Inflammatory macrophage (primary cell): ENCODE measurements at places on chromosomes 12 and 14.
A peak's percentile ranks its signal among the peaks of the same experiment; 100 is the strongest.

- DNase-seq, result no peak
These were observed 103.7 kb upstream of the PDE3A start for GRCh38 chr12:20264608-20265114.

DNA sequence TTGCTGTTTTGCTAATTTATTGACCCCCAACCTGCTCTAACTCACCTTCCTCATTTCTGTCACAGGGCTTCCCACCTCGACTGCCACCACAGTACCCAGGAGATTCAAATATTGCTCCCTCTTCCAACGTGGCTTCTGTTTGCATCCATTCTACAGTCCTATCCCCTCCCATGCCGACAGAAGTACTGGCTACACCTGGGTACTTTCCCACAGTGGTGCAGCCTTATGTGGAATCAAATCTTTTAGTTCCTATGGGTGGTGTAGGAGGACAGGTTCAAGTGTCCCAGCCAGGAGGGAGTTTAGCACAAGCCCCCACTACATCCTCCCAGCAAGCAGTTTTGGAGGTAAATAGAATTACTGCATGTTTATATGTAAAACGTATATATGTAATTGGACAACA, 68.8 kb downstream of the RAD52 start:
- no peak for DNase-seq

DNA sequence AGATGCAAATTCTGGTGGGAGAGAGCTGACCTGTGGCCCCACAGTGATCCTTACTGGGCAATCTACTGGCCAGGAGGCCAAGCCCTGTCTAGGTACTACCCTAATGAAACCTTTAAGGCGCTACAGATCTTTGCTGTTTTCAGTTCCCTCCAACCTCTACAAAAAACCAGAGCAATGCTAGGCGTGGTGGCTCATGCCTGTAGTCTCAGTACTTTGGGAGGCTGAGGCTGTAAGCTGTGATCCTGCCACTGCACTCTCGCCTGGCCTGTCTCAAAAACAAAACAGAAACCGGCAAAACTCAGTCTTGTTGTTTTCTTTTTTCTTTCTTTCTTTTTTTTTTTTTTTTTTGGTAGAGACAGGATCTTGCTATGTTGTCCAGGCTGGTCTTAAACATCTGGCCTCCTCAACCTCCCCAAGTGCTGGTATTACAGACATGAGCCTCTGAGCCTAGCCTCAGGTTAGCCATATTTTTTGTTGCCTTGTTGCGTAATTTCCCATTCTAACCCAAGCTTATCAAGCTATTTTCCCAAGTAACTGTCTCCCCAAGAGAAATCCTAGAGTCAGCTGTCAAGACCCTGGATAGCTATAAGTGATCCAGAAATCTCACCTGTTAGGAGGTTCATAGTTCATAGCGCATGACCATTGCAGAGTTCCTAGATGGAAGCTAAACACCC, 2.8 kb downstream of the ETFBKMT start:
- DNase-seq, result no peak

DNA sequence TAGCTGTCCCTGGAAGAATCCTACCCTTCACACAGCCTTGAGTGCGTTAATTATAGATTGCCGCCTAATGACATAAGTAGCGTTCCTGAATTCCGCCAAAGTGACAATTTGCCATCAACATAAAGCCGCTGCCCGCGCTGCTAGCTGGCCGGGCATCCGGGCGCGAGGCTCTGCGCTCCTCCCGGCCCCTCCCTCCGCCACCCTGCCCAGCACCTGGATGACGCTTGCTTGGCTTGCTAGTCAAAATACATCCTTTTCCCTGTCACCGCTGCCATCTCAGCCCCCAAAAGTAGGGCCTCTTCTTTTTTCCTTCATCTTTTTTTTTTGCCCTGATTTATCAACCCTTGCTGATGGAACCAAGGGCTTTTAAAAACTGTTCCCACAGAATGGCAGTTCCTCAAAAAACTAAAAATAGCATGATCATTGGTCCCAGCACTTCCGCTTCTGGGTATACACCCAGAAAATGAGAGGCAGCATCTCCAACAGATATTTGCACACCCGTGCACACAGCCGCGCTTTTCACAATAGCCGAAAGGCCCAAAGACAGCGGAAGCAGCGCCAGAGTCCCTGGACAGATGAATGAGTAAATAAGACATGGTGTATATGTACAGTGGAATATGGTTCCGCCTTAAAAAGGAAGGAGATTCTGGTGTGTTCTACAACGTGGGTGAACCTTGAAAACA, 235.2 kb downstream of the BCL11B start:
- DNase-seq, result peak; percentile 91

DNA sequence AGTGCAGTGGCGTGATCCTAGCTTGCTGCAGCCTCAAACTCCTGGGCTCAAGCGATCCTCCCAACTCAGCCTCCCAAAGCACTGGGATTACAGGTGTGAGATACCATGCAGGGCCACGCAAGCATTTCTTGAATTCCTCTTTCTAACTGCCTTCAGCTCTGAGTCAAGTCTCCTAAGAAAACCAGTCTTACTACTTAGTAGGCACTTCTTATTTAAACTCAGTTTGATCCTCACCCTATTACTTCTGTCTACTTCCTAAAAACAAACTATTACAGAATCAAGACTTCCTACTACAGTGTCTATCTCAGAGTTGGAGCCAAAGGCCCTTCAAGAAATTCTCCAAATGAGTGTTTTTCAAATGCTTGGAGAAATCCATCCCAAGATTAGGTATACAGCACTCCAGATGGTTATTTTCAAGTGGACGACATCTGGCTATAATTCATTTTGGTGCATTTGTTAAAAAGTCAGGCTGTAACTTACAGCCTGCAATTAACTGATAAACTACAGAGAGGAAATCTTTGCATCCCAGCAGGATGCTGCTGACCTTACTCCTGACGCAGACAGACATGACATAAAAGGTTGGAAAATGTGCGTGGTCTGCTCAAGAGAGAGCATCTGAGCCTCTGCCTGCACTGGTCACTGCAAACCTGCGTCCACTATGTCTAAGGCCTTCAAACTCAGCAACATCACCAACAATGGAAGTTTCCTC, 34.7 kb downstream of the SSH1 start:
- peak; percentile 75 for DNase-seq

- peak; percentile 3 for DNase-seq
These were observed 48.5 kb upstream of the ARHGAP5 start for GRCh38 chr14:32028599-32028998.

GRCh38 chr14:95335071-95335470, 15.4 kb upstream of the CLMN start:
- DNase-seq, result no peak

- DNase-seq, result peak; percentile 38
These were observed 454.2 kb downstream of the AEBP2 start for GRCh38 chr12:19893514-19893913.

- no peak for DNase-seq
These were observed 4.8 kb downstream of the TNFAIP2 start for GRCh38 chr14:103127861-103128598.

GRCh38 chr14:85254711-85255110, 275.2 kb upstream of the FLRT2 start:
- no peak for DNase-seq

DNA sequence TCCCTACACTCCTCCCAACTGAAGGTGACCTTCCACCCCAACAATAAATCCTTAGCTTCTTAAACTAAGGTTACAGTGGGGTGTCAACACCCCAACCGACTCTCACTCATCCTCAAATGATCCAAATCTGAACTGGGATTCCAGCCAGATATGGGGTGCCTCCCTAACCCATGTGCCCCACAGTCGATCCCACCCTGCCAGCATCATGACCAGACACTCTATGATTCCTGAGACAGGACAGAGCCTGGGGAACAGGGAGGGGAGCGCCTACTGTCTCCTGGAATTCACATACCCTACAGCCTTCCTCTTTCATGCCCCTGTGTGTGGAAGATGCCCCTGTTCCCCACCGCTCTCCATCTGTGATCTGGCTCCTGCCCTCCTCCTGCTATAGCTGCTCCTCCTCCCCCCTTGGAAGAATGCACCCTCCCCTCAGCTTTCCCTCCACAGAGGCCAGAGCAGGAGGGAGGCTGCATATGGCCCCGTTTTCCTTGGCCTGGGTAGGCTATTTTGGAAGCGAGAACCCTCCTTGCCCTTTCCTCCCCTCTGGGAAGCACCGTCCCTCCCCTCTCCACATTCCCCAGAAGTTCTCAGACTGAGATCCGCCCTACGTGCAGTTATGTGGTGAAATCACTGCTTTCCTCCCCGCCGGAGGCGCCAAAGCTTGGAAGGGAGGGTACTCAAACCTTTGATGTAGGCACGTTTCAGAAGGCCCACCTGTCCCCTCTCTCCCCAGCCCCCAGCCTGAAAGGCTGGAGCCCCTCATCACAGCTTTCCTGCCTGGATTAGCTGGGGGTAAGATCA, 48.0 kb downstream of the SMUG1 start:
- no peak for DNase-seq

DNA sequence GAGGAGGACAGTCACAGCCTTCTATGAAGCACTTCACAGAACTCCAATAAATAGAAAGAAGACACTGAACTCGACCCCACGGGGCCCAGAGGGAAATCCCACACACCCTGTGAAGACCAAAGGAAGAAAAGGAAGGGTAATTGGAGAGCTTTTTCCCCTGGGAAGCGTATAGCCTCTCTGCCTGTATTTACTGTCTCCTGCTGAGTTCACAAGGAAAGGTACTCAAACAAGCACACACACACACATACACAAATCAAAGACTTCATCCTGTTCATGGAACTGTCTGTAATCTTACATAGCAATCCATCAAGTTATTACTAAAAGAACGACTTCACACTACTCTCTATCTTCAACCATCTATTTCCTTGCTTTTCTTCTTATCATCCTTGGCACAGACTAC, 15.3 kb downstream of the FOXN3 start:
- no peak for DNase-seq

DNA sequence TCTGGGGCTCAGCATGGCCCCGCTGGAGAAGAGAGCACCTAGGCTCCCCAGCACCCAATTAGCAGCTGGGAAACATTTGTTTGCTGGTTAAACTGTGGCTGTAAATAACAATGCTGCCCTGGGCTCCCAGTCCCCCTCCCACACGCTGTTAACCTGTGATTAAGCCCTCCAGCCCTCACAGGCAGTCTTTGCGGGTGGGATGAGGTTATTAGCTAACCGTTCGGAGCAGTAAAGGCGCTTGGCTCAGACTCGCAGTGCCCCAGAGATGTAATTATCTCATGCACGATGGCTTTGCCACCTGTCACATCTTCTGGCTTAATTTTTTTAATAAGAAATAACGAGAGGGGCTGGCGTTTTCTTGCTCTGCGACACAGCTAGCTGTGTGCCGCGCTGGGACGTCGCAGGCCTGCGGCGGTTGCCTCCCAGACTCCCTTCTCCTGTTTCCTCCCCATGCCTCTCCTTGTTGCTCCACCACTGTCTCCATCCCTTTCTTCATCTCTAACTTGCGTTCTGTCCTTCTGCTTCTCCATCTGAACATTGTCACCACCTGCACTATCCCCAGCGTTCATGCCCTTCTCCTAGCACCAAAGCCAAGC, 239.2 kb upstream of the FKBP4 start:
- no peak for DNase-seq

- no peak for DNase-seq
These were observed 862.2 kb downstream of the RPS29 start for GRCh38 chr14:48723841-48724495.

GRCh38 chr14:23827100-23827892, 126.3 kb upstream of the DHRS4 start:
- DNase-seq, result peak; percentile 47

DNA sequence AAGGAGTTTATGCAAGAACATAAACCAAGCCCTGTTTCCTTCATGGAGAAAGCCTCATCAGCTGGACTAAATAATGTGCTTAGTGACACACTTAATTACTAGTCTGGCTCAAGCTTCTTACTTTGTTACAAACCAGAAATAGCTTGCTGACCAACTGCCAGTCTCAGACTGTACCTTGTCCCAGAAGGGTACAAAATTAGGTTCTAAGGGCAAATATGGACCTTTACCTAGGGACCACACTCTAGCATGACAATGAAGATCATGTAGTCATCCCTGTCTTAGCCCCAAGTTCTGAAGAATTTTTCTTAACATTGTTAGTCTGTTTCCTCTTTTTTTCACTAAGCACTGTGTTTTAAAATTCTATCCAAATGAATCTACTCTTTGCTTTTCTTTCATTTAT, 2.2 kb downstream of the AMN1 start:
- no peak for DNase-seq

GRCh38 chr14:96583569-96584041, 81.4 kb downstream of the PAPOLA start:
- no peak for DNase-seq

DNA sequence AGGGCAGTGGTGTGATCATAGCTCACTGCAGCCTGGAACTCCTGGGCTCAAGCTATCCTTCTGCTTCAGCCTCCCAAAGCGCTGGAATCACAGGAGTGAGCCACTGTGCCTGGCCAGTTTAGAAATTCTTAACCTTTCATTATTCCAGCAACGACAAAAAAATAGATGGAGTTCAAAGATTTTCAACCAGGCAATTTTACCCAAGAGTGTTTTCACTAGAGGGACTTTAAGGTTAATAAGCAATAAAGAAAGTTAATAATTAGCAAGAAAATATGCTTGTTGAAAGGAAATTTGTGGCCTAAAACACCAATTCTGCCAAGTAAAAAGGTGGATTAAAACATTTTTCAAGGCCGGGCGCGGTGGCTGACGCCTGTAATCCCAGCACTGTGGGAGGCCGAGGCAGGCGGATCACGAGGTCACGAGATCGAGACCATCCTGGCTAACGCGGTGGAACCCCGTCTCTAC, 14.8 kb downstream of the CDKL1 start:
- no peak for DNase-seq

DNA sequence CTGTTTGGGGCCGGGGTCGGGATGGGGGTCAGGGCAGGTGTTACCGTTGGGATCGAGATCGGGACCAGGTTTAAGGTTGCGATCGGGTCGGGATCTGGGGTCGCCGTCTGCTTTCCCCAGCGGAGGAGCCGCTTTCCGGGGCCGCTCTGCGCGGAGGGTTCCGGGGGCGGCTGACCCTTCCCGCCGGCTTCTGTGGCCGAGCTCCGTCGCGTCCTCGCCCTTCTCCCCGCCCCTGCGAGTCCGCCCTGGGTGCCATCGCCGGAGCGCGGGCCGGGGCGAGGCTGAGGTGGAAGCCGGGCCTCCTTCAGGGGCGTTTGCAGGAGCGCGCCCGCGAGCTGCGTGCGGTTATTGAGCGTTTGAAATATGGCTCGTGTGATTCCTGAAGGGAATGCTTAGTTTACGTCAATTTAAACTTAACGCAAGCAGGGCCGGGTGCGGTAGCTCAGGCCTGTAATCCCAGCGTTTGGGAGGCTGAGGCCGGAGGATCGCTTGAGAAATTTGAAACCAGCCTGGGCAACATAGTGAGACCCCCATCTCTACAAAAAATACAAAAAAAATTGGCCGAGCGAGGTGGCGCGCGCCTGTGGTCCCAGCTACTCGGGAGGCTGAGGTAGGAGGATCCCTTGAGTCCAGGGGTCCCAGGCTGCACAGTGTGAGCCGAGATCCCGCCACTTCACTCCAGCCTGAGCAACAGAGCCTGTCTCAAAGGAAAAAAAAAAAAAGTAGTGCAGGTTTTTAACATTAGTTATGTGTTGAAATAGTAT, 620 bp downstream of the PGAM5 start:
- DNase-seq, result no peak
